ENCODE measurements at places on chromosomes 1 and 21. TPM values are rescaled to one million over a fixed set of nuclear protein-coding genes. Genes with fewer than 3 reads are reported as not detected.
A peak's percentile ranks its signal among the peaks of the same experiment; 100 is the strongest.

The SYPL2 gene
- total RNA-seq: not detected

The DAB1 gene
- total RNA-seq: not detected

The ASCL5 gene
- 0.36 TPM for total RNA-seq

The SERPINC1 gene
- total RNA-seq: not detected

The CNR2 gene
- 0.25 TPM for total RNA-seq

The UBIAD1 gene
- 24.0 TPM for total RNA-seq

The IGSF5 gene
- total RNA-seq: not detected

The RGSL1 gene
- total RNA-seq: not detected

The FMO4 gene
- total RNA-seq: 2.5 TPM

DNA sequence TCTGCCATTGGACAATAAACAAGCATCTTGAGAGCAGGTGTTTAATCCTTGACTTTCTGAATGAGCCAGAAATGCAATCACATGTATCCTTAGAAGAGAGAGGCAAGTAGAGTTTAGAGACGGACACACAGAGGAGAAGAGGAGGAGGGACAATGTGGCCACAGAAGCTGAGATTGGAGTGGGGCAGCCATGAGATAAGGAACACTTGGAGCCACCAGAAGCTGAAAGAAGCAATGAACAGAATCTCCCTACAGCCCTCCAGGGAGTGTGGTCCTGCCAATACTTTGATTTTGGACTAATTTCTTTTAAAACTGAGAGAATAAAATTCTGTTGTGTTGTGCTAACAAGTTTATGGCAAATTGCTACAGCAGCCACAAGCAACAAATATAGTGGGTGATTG is 141.0 kb downstream of the ATP6V1G3 start:
- H3K4me3 ChIP-seq: no peak overlapping the region
- no peaks in the 10 kb centered on the region for H3K4me1 ChIP-seq
- H3K27ac ChIP-seq: no peak overlapping the region
- no peaks in the 10 kb centered on the region for H3K36me3 ChIP-seq
- no peaks in the 10 kb centered on the region for H3K27me3 ChIP-seq

DNA sequence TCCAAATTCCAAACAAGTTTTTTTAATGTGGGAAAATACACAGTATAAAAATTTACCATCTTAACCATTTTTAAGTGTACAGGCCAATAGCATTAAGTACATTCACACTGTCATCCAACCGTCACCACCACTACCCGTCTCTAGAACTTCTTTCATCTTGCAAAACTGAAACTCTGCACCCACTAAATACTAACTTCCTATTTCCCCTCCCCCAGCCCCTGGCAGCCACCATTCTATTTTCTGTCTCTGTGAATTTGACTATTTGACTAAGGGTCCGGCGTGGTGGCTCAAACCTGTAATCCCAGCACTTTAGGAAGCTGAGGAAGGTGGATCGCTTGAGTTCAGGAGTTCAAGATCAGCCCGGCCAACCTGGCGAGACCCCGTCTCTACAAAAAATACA is 36.1 kb downstream of the CLSTN1 start:
- peak; percentile 84 for DNase-seq
- peaks cover 28% of the 10 kb centered on the region for H3K4me1 ChIP-seq
- H3K27ac ChIP-seq: peak overlapping the region; percentile 91

DNA sequence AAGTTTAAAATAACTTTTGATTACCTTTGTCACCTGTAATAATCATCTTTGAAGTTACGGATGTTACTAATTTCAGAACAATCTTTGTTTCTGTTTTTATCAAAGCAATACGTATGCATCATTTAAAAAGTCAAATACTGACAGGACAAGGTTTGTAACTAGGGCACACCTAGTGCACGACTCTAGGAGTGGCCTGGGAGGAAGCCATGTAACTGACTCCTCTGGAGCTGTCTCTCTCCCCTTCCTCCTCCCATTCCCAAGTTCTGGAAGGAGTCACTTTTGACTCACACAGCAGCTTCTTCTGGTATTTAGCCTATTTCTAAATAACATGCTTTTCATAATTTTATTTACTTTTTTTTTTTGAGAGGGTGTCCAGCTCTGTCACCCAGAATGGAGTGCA is 11.8 kb upstream of the RAP1GAP start:
- H3K4me3 ChIP-seq: no peak overlapping the region
- peaks cover 27% of the 10 kb centered on the region for H3K36me3 ChIP-seq
- no peaks in the 10 kb centered on the region for H3K4me1 ChIP-seq
- DNase-seq: no peak

- H3K27me3 ChIP-seq: no peaks in the 10 kb centered on the region
- peaks cover 12% of the 10 kb centered on the region for H3K36me3 ChIP-seq
- no peak for DNase-seq
- peak overlapping the region; percentile 94 for H3K27ac ChIP-seq
- H3K4me3 ChIP-seq: peak overlapping the region; percentile 26
Measured at GRCh38 chr1:198179556-198179981, 22.8 kb downstream of the NEK7 start.

- no peaks in the 10 kb centered on the region for H3K36me3 ChIP-seq
- peak overlapping the region; percentile 62 for H3K4me3 ChIP-seq
- H3K4me1 ChIP-seq: peaks cover 12% of the 10 kb centered on the region
Measured at GRCh38 chr1:41380979-41381691, 19.9 kb downstream of the FOXO6 start.

- no peak for DNase-seq
- no peak overlapping the region for H3K4me3 ChIP-seq
- no peak overlapping the region for H3K27ac ChIP-seq
- peaks cover 22% of the 10 kb centered on the region for H3K36me3 ChIP-seq
- peaks cover 3% of the 10 kb centered on the region for H3K4me1 ChIP-seq
- no peaks in the 10 kb centered on the region for H3K27me3 ChIP-seq
Measured at GRCh38 chr1:198873696-198874230, 234.9 kb downstream of the PTPRC start.

- DNase-seq: no peak
- no peaks in the 10 kb centered on the region for H3K4me1 ChIP-seq
- no peaks in the 10 kb centered on the region for H3K36me3 ChIP-seq
Measured at GRCh38 chr1:29134695-29135028, 11.0 kb upstream of the TMEM200B start.

GRCh38 chr1:53344921-53345838 is 17.3 kb upstream of the LRP8 start:
- H3K36me3 ChIP-seq: peaks cover 2% of the 10 kb centered on the region
- DNase-seq: no peak
- no peaks in the 10 kb centered on the region for H3K27me3 ChIP-seq
- H3K4me1 ChIP-seq: peaks cover 6% of the 10 kb centered on the region

DNA sequence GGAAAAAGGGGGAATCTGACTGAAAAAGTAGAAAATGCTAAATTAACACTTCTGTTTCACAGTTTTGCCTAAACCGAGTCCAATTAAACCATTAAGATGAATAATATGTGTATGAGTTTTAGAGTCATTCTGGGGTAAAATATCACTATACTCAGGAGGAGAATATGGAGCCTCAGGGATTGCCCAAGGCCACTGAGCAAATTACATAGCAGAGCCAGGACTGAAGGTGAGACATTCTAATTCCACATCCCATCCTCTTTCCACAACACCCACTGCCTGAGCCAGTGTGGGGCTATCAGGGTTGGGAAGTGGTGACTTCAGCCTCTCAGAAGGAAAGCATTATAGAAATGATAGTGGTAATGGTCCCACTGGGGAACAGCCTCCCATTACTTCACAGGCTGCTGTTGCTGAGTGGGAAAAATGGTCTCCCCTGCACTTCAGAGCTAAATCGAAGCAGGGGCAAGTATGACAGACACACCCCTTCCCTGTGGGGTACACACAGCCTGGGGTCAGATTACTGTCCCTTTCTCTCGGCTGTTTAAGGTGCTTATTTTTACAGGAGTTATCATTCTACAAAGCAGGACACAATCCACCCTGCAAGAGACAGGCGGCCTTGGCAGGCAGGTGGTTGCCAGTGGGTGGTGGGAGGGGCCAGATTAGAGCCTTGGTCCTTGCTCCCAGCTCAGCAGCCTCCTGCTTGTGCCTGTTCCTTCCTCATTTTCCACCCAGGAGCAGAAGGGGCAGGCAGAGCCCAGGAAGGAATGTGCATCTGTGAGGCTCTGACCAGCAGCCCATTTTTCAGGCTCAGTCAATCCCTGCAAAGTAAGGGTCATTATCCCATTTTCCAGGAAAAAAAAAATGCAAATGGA is 9.5 kb upstream of the BCAR3 start:
- H3K27me3 ChIP-seq: peaks cover 8% of the 10 kb centered on the region
- DNase-seq: no peak
- H3K36me3 ChIP-seq: no peaks in the 10 kb centered on the region
- no peak overlapping the region for H3K4me3 ChIP-seq
- H3K27ac ChIP-seq: no peak overlapping the region
- peaks cover 19% of the 10 kb centered on the region for H3K4me1 ChIP-seq

DNA sequence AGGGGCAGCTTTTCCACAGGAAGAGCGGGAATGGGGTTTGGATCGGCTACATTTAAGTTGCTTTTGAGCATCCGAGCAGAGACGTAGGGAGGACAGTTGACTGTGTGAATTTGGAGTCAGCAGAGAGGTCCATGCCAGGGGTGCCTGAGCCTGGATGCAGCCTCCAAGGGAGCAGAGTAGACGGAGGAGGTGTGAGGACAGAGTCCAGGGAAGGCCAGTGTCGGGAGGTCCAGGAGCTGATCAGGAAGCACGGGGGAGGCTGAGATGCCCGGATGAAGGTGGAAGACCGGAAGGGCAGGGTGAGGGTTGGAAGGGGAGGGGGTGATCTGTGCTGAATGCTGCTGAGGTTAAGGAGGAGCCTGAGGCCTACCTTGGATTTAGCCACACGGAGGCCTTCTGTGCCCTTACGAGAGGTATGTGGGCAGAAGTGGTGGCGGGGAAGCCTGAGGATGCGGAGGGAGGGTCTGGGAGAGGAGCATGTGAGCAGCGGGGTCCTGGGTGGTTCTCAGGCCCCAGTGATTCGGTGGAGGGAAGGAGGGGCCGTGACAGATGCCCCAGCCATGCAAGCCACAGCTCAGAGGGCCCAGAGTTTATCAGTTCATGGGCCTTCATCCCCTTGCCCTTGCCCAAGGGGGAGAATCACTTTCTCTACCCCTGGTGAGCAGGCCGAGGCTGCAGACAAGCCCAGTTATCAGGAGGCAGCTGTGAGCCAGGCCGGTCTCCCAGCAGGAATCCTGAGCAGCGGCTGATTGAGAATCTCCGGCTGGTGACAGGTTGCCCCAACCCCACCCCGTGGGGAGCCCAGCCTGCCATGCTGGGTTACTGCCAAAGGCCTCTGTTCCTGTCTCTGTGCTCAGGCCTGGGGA is 54.0 kb upstream of the ACTL8 start:
- no peak for DNase-seq
- H3K4me3 ChIP-seq: no peak overlapping the region
- H3K27me3 ChIP-seq: peaks cover 2% of the 10 kb centered on the region
- no peak overlapping the region for H3K27ac ChIP-seq
- no peaks in the 10 kb centered on the region for H3K36me3 ChIP-seq
- no peaks in the 10 kb centered on the region for H3K4me1 ChIP-seq

Data from activated CD8-positive, alpha-beta T cell treated with anti-CD3 and anti-CD28 coated beads for 36 hours (primary cell).